ENCODE measurements at places on chromosomes 6 and 20.

DNA sequence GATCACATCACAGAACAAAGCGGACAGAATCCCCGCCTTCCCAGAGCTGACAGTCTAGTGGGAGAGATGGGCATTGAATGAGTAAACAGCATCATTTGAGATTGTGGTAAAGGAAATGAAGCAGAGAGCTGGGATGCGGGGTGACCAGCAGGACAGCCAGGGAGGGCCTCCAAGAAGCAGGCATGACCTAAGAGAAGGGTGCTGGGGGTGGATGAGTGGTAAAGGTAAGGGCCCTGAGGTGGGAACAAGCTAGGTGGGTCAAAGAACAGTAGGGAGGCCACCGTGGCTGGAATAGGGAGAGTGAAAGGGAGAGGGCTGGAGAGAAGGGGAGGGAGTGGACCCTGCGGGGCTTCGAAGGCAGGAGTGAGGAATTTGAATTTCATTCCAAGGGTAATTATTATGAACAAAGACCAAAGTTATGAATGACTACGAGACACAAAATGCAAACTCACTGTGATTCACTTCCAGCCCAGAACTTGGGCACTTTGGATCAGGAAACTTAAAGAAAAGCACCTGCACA lies 61.4 kb downstream of the CEBPB start:
- H3K27me3 ChIP-seq: no peaks in the 10 kb centered on the region
- H3K27ac ChIP-seq: peak overlapping the region; percentile 57
- DNase-seq: no peak

DNA sequence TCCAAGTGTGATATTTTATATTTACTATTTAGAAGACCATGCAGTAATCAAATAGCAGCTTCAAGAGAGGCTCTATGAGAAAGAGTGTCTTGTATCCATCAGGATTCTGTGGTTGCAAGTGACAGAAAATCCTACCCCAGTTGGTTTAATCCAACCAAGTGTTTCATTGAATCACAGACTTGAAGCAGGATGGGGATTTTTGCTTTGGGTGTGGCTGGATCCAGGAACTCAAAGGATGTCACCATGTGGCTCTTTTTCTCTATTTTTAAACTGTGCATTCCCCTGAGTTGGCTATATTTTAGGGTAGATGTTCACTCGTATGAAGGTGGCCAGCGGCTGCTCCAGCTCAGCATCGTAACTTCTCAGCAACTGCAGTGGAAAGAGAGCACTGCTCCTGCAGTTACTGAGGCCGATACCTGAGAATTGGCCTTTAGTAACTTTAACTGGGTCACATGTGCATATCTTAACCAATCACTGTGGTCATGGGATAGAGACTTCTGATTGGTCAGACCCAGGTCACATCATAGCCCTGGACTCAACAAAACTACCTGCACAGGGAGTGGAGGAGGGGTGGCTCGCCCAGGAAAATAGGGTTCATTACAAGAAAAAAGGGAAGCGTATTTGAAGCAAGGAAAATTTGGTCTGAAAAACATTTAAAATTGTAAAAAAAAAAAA lies 396.1 kb upstream of the SULF2 start:
- H3K4me1 ChIP-seq: peaks cover 27% of the 10 kb centered on the region
- DNase-seq: no peak
- no peak overlapping the region for H3K27ac ChIP-seq
- H3K36me3 ChIP-seq: peaks cover 6% of the 10 kb centered on the region

DNA sequence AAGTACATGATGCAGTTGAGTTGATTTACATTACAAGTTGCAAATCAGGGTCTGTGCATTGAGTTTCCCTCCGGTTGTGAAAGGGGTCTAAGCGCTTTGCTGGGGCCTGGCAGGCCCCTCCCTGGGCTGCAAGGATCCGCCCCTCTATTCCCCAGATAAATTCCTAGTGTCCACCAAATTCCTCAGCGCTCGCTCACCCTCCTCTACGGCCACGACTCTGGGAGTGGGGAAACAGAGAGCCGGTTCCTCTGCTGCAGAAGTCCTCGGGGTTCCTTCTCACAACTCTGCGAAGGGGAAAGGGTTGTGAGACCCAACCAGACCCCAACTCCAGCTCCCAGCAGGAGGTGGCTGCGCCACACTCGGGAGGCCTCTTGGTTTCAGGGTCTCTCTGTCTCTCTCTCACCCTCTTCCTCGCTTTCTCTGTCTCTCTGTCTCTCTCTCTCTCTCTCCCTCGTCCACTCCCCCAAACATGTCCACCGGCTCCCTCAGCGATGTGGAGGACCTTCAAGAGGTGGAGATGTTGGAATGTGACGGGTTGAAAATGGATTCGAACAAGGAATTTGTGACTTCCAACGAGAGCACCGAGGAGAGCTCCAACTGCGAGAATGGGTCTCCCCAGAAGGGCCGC lies at the start of gene TCF21:
TCF21 (plus strand) TSS at position 185 of the 628 bp plus-strand sequence; CDS start at position 470, 285 bp downstream.
- H3K27me3 ChIP-seq: peaks cover 93% of the 10 kb centered on the region
- no peak for DNase-seq
- no peak within 1 kb of the TSS for H3K27ac ChIP-seq
- no peak within 1 kb of the TSS for H3K4me3 ChIP-seq

GRCh38 chr6:142307963-142308748 lies 6.3 kb downstream of the ADGRG6 start:
- no peak for DNase-seq
- H3K4me3 ChIP-seq: no peak overlapping the region
- peaks cover 24% of the 10 kb centered on the region for H3K36me3 ChIP-seq
- no peaks in the 10 kb centered on the region for H3K27me3 ChIP-seq
- H3K4me1 ChIP-seq: peaks cover 39% of the 10 kb centered on the region

DNA sequence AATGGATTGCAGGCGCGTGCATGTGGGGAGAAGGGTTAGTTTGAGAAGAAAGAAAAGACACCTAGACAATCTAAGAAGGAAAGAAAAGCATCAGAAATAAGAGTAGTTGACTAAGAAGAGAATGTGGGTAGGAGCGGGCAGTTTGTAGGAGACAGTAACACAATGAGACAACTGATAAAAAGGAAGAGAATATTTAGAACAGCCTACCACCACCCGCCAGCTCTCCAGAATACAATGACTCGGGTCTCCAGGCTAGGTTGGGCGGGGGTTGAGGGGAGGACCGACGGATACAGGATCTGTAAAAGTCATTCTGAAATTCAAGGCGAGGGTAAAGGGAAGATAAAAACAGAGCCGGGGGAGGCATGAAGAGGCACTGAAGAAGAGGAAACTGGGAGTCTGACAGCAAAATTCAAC lies 712 bp downstream of the ABHD16A start:
- peak overlapping the region; percentile 77 for H3K4me3 ChIP-seq
- H3K27me3 ChIP-seq: no peaks in the 10 kb centered on the region
- DNase-seq: no peak
- peaks cover 7% of the 10 kb centered on the region for H3K4me1 ChIP-seq
- H3K36me3 ChIP-seq: peaks cover 22% of the 10 kb centered on the region

- no peaks in the 10 kb centered on the region for H3K27me3 ChIP-seq
- no peak overlapping the region for H3K4me3 ChIP-seq
- H3K36me3 ChIP-seq: no peaks in the 10 kb centered on the region
- H3K27ac ChIP-seq: no peak overlapping the region
Measured at GRCh38 chr6:157496534-157497095, 115.6 kb downstream of the ZDHHC14 start.

DNA sequence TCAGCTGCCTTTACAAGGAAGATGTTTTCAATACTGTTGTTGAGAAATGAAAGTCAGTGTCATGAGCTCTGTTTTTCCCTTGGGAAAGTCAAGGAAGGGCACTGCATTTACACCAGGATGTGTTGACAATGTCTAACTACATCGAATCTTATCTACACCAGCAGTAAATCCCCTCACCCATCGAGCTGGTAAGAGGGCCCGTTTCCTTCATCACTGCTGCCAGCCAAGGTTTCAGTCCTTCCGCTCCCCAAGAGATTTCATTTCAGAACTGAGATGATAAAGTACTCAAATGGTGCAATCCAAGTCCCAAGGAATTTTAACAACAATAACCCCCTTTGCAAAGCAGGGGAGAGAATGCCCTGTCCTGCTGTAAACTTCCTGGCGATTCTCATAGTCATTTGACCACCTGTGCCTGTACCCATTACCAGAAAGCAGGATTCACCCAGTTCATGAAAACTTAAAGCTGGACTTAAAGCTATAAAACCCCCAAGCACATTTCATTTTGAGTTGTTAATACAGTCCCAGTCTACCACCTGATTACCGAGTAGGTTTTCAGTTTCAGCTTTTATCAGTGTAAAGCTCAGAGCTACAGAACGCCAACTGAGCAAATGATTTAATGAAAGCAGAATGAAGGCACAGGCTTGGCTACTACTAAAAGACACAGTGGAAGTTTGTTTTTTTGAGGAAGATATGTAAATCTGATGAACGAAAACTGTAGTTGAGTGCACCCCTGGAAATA lies 122.5 kb upstream of the TAB2 start:
- no peaks in the 10 kb centered on the region for H3K27me3 ChIP-seq
- no peak for DNase-seq
- H3K4me1 ChIP-seq: no peaks in the 10 kb centered on the region
- H3K27ac ChIP-seq: no peak overlapping the region

DNA sequence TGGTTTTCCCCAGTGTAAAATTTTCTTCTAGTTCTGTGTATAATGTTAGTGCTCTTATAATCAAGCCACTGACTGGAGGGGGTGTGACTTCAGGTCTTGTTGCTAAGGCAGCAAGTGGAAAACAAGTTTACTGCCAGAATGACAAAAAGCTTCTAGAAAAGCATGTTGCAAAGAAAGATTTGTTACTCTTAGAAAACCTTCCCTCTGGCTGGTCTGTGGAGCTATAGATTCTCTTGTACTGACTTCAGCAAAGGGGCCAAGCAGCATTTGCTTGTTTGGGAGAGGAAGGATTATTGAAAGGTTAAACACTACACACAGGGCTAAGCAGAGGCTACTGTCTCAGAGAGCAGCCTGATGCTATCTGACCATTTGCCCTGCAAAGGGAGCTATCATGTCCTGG lies 288.8 kb downstream of the BTBD9 start:
- no peaks in the 10 kb centered on the region for H3K27me3 ChIP-seq
- no peak overlapping the region for H3K4me3 ChIP-seq
- DNase-seq: no peak
- H3K27ac ChIP-seq: no peak overlapping the region

DNA sequence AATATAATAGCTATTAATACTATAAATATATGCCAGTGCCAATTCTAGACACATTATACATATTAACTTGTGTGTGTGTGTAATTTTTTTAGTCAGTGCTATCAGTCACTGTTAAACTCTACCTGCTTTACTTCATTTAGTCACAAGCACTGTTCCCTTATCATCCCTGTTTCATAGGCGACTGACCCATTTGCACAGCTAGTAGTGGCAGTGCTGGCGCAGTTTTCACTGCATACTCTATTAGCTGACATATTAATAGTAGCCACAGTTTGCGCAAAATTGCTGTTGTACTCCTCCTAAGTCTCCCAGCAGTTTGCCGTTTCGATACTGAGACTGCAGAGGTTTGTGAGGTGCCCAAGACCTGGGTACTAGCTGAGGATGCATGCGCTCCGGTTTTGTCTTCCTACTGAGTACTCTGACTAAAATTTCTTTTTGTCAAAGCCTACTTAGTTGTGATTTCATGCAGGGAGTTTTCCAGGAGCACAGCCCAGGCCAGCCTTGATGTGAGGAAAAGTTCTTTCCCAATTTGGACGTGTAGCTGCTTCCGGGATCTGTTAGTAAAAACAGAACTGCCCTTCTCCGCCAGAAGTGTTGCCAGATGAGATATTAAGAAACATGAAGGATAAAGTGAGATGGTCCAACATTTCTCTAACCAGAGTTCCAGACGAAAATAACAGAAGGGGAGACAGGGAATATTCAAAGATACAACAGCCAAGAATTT lies 5.6 kb downstream of the BAG2 start:
- peaks cover 16% of the 10 kb centered on the region for H3K36me3 ChIP-seq
- no peak overlapping the region for H3K4me3 ChIP-seq
- DNase-seq: no peak
- no peaks in the 10 kb centered on the region for H3K27me3 ChIP-seq

DNA sequence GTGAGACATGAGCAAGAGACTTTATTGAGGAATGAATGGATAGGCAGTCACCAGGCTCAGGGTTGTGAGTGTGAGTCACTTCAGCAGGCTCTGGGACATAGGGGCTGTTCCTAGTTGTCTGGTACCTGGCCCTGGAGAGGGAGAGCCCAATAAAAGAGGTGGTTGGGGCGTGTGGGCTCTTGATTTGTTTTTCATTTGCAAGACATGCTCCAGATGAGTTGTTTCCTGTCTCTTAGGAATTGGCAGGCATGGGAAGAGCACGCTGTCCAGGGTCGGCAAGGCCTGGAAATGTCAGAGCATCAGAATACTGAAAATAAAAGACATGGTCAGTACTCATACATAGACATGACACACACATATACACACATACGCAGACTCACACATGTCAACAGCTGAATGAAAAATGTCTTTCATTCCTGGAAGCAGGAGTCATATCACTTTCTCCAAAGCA lies 166.3 kb upstream of the SULF2 start:
- H3K4me1 ChIP-seq: peaks cover 25% of the 10 kb centered on the region
- DNase-seq: no peak
- no peak overlapping the region for H3K4me3 ChIP-seq
- H3K27me3 ChIP-seq: no peaks in the 10 kb centered on the region

GRCh38 chr20:23161968-23162696 lies 76.0 kb upstream of the CD93 start:
- no peaks in the 10 kb centered on the region for H3K27me3 ChIP-seq
- peak; percentile 15 for DNase-seq
- H3K4me1 ChIP-seq: no peaks in the 10 kb centered on the region
- no peak overlapping the region for H3K27ac ChIP-seq

DNA sequence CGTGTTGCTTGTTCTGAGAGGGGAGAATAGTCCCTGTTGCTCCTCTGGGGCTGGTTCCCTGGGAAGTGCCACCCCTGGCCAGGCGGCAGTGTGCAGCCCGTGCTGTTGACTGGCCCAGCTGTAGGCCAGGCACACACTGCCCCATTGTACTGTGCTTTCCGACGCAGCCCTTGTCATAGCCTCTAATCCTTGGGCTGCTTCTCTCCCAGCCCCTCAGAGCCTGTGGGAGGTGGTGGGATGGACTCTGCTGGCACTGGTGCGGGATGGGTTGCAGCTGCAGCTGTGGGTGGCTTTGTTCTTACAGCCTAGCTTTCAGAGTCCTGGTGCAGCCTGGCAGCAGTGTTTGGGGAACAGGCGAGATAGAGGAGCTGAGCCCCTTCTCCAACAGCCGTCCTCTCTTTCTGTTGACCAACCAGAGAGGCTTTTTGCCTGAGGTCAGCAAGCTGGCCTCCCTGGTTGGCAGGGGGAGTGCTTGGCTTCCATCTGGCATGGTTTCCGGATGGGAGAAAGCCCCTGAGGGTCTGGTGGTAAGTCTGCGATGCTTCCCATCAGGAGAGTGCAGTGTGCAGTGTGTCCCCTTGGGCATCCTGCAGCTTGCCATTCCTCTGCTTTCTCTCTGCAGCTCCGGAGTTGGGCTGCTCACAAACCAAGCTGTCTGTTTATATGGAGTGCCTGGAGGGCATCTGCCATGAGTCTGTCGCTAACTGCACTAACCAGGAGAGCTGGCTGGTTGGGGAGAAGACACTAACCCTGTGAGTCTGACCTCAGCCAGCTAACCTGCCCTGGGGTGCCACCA lies 12.1 kb downstream of the TJAP1 start:
- peaks cover 16% of the 10 kb centered on the region for H3K4me1 ChIP-seq
- H3K27ac ChIP-seq: no peak overlapping the region
- no peaks in the 10 kb centered on the region for H3K27me3 ChIP-seq
- no peaks in the 10 kb centered on the region for H3K36me3 ChIP-seq

GRCh38 chr6:15386110-15386755 lies 140.4 kb downstream of the JARID2 start:
- H3K27me3 ChIP-seq: no peaks in the 10 kb centered on the region
- no peak overlapping the region for H3K4me3 ChIP-seq
- no peaks in the 10 kb centered on the region for H3K4me1 ChIP-seq
- no peak for DNase-seq
- peaks cover 9% of the 10 kb centered on the region for H3K36me3 ChIP-seq
